ENCODE measurements at places on chromosomes 3 and 15.

- no peak for DNase-seq
Observed at GRCh38 chr3:50370594-50370993, 11.3 kb upstream of the TMEM115 start.

GRCh38 chr15:31326875-31327668 is 437 bp downstream of the KLF13 start:
- peak; percentile 55 for DNase-seq

GRCh38 chr3:69250014-69250413 is 127.6 kb upstream of the LMOD3 start:
- peak; percentile 10 for DNase-seq

- peak; percentile 95 for DNase-seq
Observed at GRCh38 chr3:74537164-74537563, 77.3 kb downstream of the CNTN3 start.
